Stimulated activated CD4-positive, alpha-beta T cell treated with anti-CD3 and anti-CD28 coated beads, Interleukin-1b, Interleukin-23, amount 100 ng/mL, for 1 hour (primary cell): ENCODE measurements at places on chromosomes 2 and 18.

GRCh38 chr2:48617618-48618017, at the start of gene GTF2A1L:
TSS of gene GTF2A1L (plus strand) at chr2:48617856. CDS start at chr2:48617875, 19 bp downstream.
- no peak for DNase-seq

GRCh38 chr2:155485141-155485842, 786.8 kb downstream of the KCNJ3 start:
- DNase-seq, result no peak

DNA sequence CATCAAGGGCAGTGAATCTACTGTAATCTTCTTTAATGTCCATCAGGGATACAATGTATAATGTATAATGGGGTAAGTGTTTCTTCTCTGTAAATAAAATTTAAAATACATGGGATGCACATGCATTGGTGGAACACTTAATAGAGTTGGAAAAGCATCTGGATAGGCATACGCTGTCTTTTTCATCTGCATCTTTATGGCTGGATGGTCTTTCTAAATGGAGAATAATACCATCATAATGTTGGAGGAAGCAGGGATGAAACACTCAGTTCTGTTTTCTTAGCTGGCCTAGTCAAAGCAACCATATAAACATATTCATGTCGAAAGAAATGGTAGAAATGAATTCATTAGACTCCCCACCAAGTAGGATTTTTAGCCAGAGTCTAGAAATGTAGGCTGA, 202.8 kb downstream of the CDCA7 start:
- no peak for DNase-seq

- DNase-seq, result no peak
These were observed 352.8 kb downstream of the LRRTM4 start for GRCh38 chr2:77169426-77169825.

GRCh38 chr2:208077276-208077675, 47.0 kb downstream of the CRYGD start:
- DNase-seq, result no peak

DNA sequence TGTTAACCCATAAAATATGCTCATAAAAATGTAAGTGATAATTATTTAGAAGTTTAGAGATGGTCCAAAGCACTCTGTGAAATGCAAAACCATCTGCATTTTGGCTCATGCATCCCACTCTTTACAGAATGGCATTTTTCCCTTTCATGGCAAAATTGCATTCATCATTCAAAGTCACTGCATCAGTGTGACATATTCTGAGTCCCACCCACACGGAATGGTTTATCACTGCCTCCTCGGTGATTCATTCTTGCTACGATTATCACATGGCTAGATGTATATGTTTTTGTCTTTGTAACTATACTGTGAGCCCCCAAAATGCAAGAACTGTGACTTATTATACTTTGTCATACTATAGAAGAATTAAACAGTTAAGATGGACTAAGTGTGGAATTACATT, 293.0 kb downstream of the LRATD1 start:
- DNase-seq, result no peak

- no peak for DNase-seq
These were observed 36.1 kb upstream of the ANKRD62 start for GRCh38 chr18:12057419-12058039.

DNA sequence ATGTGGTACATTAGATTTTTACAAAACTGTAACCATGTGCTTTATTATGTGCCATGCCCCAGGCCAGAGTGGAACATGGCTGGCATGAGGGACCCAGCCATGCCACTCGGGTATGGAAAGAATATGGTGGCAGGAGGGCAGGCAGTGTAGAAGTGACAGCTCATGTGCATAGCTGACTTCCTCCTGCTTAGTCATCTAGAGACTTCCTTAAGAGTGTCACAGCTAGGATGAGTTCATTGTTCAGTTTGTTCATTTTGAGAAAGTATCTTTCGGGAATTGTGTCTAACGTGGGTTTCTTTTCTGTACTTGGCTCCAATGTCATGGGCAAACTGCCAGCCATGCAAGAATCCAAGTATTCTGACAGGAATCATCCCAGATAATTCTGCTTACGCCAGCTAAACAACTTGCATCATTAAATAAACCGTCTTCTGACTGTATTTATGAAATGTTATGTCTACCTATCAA, 94.3 kb upstream of the ITGB6 start:
- no peak for DNase-seq

DNA sequence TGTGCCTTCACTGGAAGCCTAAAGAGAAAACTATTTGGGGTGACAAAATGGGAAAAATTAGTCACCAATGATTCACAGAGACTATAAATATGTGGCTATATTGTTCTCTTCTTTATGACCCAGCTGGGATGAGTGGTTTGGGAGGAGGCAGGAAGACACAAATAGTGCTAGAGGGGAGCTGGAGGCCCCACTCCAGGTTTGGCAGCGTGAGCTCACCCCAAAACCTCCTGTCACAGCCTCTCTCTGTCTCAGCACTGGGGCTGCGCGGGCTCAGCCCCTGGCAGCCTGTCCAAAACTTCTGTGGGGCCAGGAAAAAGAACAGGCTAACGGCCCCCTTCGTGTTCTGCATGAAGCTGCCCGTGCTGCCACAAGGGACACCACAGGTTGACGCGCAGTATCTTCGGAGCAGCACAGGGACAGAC, 73.2 kb upstream of the LCLAT1 start:
- no peak for DNase-seq

- no peak for DNase-seq
These were observed 74.6 kb upstream of the OTOS start for GRCh38 chr2:240214790-240215675.

GRCh38 chr18:36595046-36595817, 233.6 kb downstream of the TPGS2 start:
- no peak for DNase-seq

DNA sequence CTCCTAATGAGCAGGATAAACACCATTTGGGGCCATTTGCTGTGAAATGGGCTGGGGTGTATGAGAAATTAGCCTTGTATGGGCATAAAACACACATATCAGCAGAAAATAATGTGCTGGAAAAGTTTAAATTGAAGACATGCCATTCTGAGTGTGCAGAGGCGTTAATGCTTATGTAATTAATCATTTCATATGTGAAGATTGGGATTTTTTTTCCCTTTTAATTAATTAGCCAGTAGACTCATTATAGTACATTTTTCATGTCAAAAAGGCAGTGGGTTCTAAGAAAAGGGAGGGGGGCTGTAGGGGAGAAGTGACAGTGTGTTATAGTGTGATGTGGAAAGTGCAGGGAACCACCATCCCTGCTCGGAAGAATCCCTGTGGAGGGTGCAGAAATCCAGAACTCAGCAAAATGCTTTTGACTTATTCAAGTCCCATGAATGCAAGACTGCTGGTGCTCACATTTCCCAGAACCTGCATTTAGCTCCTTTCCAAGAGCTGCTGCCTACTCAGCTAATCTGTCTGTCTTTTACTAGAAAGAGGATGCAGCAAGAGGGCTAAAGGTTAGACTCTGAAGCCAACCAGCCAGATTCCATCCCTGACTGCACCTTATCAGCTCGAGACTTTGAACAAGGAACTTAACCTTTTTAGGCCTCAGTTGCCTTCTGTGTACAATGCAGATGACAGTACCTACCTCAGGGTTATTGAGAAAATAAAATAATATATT, 11.6 kb upstream of the COX7A2L start:
- no peak for DNase-seq

DNA sequence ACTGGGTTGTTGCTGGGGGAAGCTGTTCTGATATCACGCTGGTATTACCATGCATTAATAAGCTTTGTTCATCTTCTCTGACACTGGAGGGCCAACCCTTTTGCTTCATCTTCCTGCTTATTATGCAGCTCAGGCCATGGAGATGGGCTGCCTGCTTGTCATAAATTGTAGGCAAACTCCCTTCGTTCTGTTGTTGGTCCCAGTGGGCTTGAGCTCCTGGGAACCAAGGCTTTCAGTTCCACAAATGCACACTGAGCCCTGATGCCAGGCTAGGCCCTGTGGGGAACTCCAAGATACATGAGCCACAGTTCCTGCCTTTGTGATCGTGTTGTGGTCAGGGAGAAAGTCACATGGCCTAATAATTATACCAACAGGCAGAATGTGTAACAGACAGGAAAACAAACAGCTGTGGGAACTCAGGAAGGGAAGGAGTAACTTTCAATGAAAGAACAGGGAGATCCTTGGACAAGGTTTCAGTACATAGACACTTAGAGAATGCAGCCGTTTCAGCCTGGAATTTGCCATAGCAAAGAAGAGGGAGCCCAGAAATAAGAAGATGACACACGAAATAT, 49.0 kb upstream of the BCL2L11 start:
- DNase-seq, result no peak

GRCh38 chr2:39300044-39300978, 56.5 kb upstream of the CDKL4 start:
- DNase-seq, result no peak

GRCh38 chr18:61006687-61007224, 326.5 kb upstream of the CDH20 start:
- no peak for DNase-seq

GRCh38 chr2:33320573-33320972, 155.9 kb upstream of the RASGRP3 start:
- DNase-seq, result no peak
